ENCODE measurements at places on chromosomes 16 and 17. TPM values are rescaled to one million over a fixed set of nuclear protein-coding genes. Genes with fewer than 3 reads are reported as not detected.
A peak's percentile ranks its signal among the peaks of the same experiment; 100 is the strongest.

DNA sequence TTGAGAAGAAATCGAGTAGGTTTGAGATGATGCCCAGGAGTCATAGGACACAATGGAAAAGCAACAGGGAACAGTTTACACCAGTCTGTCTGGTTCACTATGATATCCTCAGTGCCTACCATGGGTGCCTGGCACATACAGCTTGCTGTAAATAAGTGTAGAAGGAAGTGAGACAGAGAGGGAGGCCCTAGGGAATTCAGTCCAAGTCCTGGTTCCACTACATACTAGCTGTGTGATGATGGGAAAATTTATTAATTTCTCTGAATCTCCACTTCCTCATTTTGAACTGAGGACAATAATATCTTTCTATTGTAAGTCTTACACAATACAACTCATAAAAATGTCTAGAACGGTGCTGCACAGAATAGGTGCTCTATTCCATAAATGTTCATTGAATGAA, 53.3 kb upstream of the LYRM9 start:
- DNase-seq: no peak

DNA sequence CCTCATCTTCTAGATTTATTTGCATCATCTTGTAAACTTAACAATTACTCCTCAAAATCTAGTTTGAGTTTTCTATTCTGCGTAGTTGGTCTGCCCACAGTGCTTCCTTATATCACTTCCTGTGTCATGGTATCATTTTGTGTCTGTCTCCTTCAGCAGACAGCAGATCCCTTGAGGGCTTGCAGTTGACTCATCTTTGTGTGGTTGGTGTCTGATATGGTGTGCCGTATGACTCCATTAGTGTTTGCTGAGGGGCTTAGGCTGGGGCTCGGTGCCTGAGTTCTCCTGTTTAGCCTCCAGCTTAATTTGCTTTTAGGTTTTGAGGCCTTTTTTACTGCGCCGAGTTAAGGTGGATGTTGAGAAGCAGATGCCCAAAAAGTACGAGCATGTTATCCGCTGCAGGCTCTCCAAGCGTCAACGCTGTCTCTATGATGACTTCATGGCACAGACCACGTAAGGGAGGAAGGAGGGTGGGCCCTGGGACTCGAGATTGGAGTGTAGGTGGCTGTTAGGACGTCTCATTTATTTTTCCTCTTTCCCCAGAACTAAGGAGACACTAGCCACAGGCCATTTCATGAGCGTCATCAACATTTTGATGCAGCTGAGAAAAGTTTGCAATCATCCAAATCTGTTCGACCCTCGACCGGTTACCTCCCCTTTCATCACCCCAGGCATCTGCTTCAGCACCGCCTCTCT, 16.9 kb downstream of the SRCAP start:
- DNase-seq: no peak

- DNase-seq: no peak
These were observed 34.0 kb upstream of the ZNF629 start for GRCh38 chr16:30820952-30821421.

- DNase-seq: no peak
These were observed 9.0 kb downstream of the RAB11FIP4 start for GRCh38 chr17:31400481-31400950.

DNA sequence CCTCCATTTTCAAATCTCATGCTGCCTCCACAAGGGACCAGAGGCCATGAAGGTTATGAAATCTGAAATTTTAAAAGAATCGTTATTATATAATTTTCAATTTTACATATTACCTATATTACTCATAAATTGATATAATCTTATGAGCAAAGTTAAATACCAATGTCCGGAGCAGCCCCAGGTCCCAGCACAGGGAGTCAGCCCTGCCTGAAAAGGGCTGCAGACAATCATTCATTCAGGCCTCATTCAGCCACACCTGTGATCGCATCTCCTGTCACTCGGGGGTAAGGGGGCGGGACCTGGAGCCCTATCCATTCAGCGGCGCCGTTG, 172.5 kb downstream of the AHSP start:
- no peak for DNase-seq

- DNase-seq: peak; percentile 73
These were observed at the start of gene DHX58 for GRCh38 chr17:42112552-42113176. TSS of gene DHX58 (minus strand) at chr17:42112714. CDS start at chr17:42111892, 822 bp downstream.

- peak; percentile 99 for DNase-seq
These were observed at the start of gene MCRIP1 for GRCh38 chr17:81833160-81833920. TSS of gene MCRIP1 (minus strand) at chr17:81833291. CDS start at chr17:81824506, 8,785 bp downstream.

Gene CMTM1
- total RNA-seq: 2.1 TPM

Gene STXBP4
- 5.2 TPM for total RNA-seq

Gene GNAO1
- total RNA-seq: 23.6 TPM

Gene NFATC2IP
- total RNA-seq: 20.1 TPM

Gene WNT9B
- total RNA-seq: 0.42 TPM

Gene SYT17
- total RNA-seq: 0.64 TPM

Gene PNMT
- 5.8 TPM for total RNA-seq

Gene GRB7
- 5.1 TPM for total RNA-seq

Gene SMPD3
- 1.2 TPM for total RNA-seq

Gene CLDN7
- 1.8 TPM for total RNA-seq

Gene KRT13
- total RNA-seq: not detected
